ENCODE measurements at places on chromosomes 12 and 14. TPM values are rescaled to one million over a fixed set of nuclear protein-coding genes. Genes with fewer than 3 reads are reported as not detected.

The NINJ2 gene
- 12.3 TPM for polyA plus RNA-seq

The SP1 gene
- 32.8 TPM for polyA plus RNA-seq

The ACOT6 gene
- polyA plus RNA-seq = not detected

The GPR135 gene
- polyA plus RNA-seq = not detected

The PTPRB gene
- polyA plus RNA-seq = 7.9 TPM

The TAS2R30 gene
- not detected for polyA plus RNA-seq

The NANOG gene
- polyA plus RNA-seq = not detected

The APOF gene
- polyA plus RNA-seq = not detected

The MANSC4 gene
- polyA plus RNA-seq = not detected

Data from sigmoid colon (tissue), 7 donors.